ENCODE measurements at places on chromosomes 7 and 10.

- DNase-seq: no peak
Measured at GRCh38 chr10:57849691-57850357, 417.9 kb downstream of the IPMK start.

GRCh38 chr7:47303695-47304453 is 278.0 kb downstream of the TNS3 start:
- DNase-seq: no peak

DNA sequence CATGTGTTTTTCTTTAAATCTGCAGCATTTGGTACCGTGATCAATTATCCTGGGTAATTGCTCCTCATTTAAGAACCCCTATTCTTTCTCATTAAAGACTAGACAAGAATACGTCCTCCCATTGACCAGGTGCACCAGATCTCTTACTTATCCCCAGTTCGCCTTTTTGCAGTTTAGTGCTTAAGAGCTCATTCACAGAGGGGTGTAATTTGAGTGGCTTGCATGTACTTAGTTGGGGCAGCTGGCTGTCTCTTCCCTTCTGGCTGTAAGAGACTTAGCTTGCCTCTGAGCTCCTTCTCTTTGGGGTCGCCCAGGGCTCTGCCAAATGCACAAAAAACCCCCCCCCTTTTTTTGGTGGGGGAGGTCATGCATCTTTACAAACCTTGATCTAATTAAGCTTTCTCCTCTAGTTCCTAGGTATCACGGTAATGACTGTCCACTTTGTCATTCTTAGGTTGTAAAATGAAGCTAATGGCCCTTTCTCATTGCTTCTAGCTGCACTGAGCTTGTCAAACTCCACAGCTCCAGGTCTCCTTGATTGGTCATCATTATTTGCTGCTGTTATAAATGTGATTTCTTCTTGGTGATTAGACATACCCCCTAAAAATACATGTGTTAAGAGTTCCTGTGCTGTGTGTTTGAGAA is 26.3 kb downstream of the GAD2 start:
- no peak for DNase-seq

DNA sequence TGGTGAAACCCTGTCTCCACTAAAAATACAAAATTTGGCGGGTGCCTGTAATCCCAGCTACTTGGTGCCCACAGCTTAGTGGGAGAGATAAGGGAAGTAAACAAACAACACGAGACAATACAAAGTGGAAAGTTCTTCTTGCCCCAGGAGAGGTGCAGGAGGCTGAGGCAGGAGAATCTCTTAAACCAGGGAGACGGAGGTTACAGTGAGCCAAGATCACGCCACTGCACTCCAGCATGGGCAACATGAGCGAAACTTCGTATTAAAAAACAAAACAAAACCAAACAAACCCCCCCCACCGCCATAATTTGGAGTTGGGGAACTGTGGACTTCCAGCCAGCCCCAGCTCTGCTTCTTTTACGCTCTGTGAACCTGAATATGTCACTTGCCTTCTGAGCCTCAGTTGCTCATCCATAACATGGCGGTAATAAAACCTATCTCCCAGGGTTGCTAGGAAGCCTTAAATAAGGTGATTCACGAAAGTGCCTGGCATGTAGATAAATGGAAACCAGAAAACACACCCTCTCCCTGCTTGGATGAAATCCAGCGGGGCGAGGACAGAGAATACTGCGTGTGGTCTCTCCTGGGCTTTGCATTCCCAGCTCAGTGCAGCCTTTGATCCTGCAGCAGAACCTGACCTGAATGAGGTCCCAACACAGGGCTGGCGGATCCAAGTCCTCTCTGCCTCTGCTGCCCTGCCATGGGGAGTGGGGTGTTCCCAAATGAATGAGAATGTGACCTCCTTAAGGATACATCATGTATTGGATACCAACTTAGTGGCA is 10.2 kb downstream of the MLXIPL start:
- no peak for DNase-seq

DNA sequence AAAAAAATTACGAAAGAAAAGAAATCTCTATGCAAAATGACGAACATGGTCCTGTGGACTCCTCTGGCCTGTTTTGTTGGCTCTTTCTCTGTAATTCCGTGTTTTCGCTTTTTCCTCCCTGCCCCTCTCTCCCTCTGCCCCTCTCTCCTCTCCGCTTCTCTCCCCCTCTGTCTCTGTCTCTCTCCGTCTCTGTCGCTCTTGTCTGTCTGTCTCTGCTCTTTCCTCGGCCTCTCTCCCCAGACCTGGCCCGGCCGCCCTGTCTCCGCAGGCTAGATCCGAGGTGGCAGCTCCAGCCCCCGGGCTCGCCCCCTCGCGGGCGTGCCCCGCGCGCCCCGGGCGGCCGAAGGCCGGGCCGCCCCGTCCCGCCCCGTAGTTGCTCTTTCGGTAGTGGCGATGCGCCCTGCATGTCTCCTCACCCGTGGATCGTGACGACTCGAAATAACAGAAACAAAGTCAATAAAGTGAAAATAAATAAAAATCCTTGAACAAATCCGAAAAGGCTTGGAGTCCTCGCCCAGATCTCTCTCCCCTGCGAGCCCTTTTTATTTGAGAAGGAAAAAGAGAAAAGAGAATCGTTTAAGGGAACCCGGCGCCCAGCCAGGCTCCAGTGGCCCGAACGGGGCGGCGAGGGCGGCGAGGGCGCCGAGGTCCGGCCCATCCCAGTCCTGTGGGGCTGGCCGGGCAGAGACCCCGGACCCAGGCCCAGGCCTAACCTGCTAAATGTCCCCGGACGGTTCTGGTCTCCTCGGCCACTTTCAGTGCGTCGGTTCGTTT is 83.5 kb upstream of the SLF2 start:
- DNase-seq: no peak

- DNase-seq: no peak
Measured at GRCh38 chr10:90969947-90970673, 49.2 kb upstream of the ANKRD1 start.

- DNase-seq: no peak
Measured at GRCh38 chr10:89304446-89304845, 2.6 kb downstream of the IFIT2 start.
